ENCODE measurements at places on chromosomes 13 and 19.

GRCh38 chr19:11203194-11204075 is 6.1 kb upstream of the KANK2 start:
- DNase-seq: peak; percentile 19

DNA sequence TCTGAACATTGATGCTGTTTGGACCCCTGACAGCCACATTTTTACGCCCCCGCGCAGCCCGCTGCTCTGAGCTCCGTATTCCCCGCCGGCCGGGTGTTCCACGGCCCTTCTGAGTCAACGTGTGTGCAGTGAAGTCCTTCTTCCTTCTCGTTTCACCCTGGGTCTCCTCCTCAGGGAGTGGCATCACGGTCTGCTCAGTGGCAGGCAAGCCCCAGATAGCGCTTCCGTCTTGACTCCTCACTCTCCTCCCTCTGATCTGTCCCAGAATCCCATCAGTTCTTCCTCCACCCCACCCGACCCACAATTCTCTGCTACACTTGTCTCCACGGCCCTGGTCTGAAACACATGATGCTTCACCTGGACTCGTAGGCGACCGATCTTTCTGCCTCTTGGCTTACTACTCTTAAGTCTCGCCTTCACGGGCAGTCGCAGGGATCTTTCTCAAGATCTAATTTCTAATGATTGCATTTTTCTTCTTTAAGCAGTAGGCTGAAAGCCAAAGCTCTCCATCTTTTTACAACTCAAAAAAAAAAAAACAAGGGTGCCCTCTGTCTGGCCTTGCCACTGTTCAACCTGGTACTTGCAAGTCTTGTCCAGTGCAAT is 33.9 kb downstream of the CCNE1 start:
- no peak for DNase-seq

DNA sequence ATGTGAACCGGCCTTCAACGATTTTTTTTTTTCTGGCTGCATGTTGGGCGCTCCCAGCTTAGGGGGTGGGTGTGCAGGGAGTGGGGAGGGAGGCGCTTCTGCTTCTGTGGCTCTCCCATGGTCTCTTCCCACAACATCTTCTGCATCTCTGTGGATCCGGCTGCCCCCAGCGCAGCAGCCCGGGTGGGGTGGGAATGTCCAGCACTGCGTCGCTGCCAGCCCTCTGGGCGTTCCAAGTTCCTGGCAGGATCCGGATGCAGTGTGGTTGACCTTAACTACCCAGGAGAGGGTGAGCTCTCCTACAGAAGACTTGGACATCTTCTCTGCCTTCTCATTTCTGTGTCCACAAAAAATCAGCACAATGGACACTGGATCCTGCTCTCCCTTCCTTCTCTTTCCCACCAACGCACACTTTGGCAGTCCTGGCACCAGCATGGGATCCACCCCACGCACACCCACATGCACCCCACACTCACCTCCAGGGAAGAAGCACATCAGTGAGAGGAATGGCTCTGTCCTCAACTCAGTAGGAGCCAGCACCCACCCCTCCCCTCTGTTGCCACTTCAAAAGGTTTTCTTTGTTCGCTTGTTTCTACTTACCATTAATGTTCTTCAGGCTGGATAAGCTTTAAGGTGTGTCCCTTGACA is 177.3 kb downstream of the COL4A1 start:
- no peak for DNase-seq

GRCh38 chr13:112781881-112782361 is 92.1 kb downstream of the ATP11A start:
- no peak for DNase-seq

- no peak for DNase-seq
Observed at GRCh38 chr13:28353679-28354078, 141.2 kb downstream of the FLT1 start.
